Small intestine (tissue), 16 donors: ENCODE measurements at places on chromosomes 4 and X.

- DNase-seq = no peak
These were observed 1055.2 kb upstream of the FTHL17 start for GRCh38 chrX:32126997-32127396.

DNA sequence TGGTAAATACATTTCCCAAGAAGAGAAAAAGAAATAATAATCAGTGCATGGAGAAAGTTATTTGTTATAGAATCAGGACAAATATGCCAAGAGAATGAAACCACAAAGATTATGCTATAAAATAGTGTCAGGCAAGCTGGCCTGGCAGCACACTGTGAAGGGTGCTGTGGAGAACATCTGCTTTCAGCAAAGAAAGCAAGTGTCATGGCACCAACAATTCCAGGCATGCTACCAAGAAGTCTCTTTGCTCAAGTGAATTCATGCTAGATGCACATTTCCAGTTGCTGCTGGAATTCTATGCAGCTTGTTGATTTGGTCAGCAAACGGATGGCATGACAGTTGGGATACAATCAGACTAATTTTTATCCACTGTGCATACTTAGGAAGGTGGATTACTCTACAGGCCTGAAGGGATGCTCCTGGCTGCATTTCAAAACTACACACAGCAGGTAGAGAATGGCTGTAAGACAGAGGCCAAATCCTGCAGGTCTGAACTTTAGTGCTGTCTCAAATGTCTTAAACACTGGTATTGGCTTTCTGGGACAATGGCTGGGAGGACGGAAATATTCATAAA, 154.6 kb upstream of the FAT1 start:
- DNase-seq = no peak

DNA sequence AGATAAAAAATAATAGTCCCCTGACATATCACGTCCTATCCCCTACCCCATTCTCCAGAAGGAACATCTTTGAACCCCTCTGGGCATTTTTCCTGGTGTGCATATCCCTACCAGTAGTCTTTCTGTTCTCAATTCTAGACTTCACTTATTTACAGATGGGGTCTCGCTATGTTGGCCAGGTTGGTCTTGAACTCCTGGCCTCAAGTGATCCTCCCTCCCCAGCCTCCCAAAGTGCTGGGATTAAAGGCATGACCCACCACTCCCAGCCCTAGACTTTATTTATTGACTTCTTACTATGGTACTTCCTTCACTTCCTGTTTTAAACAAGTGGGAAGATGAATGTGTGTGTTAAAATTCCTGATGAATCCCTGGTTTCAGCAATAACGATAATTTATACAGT, 612 bp upstream of the RRAGB start:
- no peak for DNase-seq

GRCh38 chrX:27838185-27838584, 30.4 kb downstream of the MAGEB10 start:
- DNase-seq = no peak

- no peak for DNase-seq
These were observed 14.9 kb upstream of the NXF3 start for GRCh38 chrX:103107836-103108235.

- no peak for DNase-seq
These were observed 381.4 kb downstream of the BCOR start for GRCh38 chrX:39716401-39716800.

DNA sequence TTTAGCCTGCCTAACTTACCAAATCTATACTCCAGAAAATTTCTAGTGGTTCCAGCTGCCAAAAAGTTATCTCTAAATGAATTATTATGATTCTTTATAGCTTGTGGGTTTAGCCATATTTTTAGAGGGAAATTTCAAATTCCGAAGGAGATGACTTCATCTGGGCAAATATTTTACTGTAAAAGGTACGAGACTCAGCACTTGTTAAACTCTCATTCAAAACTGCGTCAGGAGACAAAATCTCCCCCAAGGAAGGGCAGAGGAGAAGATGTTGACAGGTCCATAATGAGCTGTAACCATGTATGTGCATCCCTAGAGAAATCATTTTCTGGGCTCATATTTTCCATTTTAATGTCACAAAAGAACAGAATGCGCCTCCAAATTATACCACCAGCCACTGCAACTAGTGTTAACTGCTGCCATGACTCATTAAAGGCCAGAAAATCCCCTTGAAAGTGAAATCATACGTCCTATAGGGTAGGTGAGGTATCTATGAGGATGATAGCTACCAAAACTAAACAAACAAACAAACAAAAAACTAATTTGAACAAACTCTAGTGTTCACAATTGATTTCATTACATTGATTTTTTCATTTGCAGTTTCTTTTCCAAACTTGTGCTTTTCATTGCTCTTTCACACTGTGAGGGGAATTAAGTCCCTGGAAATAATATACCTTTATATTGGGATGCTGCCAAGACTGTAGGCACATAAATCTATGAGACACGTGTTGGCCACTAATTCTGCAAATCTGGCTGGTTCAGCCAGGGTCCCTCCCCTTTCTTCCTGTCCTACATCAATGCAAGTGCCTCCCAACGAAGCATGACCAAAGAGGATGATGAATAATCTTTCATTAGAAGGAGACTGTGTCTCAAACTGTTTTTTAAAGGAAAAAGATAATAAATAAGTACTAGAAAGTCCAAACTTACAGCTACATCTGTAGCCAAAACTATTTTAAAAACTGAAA, 85.8 kb downstream of the ARHGAP6 start:
- DNase-seq = no peak
